ENCODE measurements at places on chromosomes 11 and 22.

DNA sequence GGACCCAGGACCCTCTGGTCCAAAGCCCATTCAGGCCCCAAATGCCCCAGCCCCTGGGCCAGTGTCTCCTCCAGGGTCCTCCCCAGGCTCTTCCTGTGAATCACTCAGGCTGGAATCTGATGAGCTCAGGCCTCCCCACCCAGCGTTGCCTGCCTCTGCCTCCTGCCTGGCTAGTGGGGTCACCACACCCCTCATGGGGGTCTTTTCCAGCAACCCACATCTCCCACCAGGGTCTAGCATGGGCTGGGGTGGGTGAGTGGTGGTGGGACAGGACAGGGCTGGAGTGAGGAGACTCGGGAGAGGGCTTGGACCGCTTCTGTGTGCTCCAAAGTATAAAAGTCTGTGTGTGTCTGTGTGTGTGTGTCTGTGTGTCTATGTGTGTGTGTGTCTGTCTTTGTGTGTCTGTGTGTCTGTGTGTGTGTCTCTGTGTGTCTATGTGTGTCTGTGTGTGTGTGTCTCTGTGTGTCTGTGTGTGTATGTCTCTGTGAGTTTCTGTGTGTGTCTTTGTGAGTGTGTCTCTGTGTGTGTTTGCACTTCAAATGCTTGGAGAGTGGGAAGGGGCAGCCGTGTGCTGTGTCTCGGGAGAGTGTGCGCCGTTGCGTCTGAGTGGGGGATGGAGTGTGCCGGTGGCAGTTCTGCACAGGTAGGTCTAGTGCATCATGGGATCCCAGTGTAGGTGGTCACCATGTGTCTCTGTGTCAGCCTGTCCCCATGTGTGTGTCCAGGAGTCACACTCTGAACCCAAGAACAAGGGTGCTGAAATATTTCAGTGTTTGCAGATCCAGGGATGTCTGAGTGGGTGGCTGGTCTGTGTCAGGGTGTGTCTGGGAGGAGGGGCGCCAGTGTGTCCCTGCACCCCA, 8.8 kb downstream of the RIN1 start:
- DNase-seq: no peak

- no peak for DNase-seq
These were observed 69.2 kb upstream of the RRM1 start for GRCh38 chr11:4025248-4025966.

GRCh38 chr22:20090730-20091240, 10.7 kb downstream of the DGCR8 start:
- no peak for DNase-seq

GRCh38 chr11:130220311-130221035, 60.9 kb downstream of the ST14 start:
- no peak for DNase-seq

Data from CD4-positive, alpha-beta T cell treated with Interleukin-10 for 1 hour (primary cell).